SK-N-SH (cell line): ENCODE measurements at places on chromosomes 7 and 10. TPM values are rescaled to one million over a fixed set of nuclear protein-coding genes. Genes with fewer than 3 reads are reported as not detected.

DNA sequence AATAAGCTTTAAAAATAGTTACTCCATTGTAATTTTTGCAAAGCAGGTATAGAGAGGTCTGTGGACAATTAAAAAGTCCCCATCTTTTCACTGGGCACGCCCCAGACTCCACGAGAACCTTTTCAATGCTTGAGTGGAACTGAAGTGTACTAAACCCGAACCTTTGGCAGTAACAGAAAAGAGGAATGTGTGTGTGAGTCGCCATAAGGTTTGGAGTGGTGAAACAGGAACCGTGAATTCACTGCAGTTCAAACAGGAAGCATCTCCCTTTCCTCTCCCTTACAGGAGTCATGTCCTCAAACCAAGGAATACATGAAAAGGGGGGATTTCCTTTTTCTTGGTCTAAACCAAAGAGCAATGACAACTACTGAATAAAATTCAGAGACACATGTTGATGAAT, 23.2 kb downstream of the NDUFB2 start:
- DNase-seq, result no peak

DNA sequence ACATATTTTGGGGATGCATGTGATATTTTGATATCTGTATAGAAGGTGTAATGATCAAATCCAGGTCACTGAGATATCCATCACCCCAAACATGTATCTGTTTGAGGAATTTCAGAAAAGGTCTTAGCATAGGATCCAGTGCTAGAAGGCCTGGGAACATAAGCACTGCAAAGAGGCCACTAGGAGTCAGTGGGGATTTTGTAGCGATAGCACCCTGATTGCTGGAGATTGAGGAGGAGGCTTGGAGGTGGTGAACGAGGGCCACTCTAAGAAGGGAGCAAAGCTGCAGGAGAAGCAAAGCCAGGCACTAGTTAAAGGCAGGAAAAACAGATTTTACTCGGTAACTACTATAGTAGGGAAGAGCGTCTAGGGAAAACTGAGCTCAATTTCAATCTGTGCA, 324.0 kb downstream of the LHFPL3 start:
- DNase-seq, result no peak

DNA sequence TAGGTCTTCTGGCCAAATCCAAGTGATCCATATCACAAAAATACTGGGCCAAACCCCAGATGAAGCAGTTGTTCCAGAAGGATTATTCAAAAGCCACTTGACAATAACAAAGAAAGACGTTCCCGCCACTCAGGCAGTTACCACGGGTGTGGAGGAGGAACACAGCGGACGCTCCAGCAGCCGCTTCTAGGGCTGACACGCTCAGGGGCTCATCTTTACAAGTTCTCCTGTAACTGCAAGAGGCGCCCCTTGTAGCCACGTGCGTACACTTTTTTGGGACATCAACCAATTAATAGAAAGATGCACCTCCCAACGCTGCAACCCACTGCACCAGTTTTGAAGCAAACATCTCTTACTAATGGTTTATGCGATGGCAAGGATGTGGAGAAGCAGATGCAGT, 159.4 kb downstream of the GRID1 start:
- no peak for DNase-seq

GRCh38 chr7:81410471-81411117, 359.3 kb downstream of the HGF start:
- no peak for DNase-seq

HMX2 gene
- polyA plus RNA-seq, result not detected in 2 replicates

- DNase-seq, result no peak
These were observed 464.3 kb upstream of the NRP1 start for GRCh38 chr10:33798754-33799153.

- DNase-seq, result peak; percentile 60
These were observed 40.6 kb downstream of the SEC23IP start for GRCh38 chr10:119933179-119933578.

DNA sequence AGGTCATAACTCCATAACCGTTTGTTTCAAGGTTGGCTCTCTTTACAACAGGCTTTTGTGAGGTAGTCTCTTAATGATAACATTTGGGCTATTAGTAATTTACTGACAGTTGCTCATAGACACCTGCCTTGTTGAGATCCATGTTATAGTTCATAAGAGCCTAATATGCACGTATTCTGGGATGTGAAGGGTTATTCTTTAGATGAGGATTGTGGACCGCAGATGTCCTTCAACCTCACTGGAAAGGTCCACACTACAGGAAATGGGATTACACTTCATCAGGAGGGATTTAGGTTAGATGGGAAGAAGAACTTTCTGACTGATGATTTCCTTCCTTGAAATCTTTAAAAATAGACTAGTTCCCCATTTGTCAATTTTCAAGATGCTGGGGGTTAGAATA, 62.8 kb downstream of the SAMD9 start:
- DNase-seq, result no peak

DNA sequence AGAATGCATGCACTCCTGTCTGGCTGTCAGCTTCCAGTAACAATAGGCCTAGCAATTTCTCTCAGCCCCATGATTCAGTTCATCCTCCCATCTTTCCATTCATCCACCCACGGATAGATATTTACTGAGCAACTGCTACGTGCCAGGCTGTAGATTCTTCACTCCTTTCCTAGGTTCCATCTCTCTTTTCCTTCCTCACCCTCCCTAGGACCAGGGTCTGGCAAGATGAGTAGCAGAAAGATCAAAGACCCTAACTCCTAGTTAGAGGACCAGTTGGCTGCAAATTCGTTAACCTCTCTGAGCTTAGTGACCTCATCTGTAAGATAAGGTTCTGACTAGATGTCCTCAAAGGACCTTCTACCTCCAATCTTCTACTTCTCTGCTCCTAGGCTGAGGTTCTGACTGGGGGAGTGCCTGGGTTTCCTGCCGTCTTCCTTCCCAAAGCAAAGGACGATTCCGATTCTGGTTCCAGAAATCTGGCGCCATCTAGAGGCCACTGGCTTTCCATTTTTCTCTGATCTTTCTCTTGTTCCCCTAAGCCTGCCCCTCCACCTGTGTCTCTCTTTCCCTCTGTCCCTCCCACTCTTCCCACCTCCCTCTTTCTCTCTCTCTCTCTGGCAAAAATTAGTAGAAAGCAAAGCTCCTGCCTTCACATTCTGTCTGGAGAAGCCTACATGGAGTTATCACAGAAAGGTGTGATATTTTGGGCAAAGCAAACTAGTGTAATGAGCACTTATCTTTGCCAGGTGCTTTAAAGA, 26.2 kb downstream of the TBATA start:
- peak; percentile 81 for DNase-seq

GRCh38 chr10:118960157-118961090, 69.1 kb upstream of the NANOS1 start:
- no peak for DNase-seq

SFRP4 gene
- 0.03 TPM in 1 of 2 replicates, not detected in the other for polyA plus RNA-seq

- peak; percentile 93 for DNase-seq
These were observed 13.6 kb downstream of the TTYH3 start for GRCh38 chr7:2645274-2645868.

- no peak for DNase-seq
These were observed 47.7 kb downstream of the EMX2 start for GRCh38 chr10:117590101-117590875.

DNA sequence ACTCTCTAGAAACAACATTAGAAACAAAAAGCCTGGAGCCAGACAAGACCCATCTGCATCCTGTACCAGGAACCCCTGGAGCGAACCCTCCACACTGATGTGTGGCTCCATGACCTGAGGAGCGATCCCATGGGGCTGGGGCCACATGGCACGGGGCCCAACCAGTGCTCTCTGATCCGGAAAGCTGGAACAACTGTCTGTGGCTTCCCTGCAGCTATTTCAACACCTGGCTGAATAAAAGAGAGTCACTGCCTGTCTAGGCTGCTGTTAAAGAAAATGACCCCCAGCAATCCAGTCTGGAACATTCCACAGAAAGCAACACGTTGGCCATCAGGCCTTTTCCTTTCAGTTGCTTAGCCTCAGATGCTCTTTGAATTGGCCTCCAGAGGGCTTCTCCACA, 20.9 kb downstream of the UROS start:
- DNase-seq, result no peak

DNA sequence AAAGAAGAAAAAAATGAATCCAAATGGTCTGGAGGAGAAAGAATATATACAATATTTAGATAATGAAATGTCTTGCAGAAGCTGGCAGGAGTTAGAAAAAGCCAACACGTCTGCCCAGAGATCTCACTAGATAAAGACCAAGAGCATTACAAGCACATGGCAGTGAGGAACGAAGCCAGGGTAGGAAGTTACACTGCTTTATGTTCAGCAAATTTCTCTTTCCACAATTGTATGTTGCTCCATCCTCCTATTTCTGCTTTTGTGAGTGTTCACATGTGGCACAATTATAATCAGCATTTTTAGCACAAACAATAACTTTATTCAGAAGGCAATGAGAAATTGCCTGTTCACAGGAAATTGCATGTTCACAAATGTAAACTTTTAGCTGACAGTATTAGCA, 53.7 kb downstream of the LRRC17 start:
- DNase-seq, result no peak

DNA sequence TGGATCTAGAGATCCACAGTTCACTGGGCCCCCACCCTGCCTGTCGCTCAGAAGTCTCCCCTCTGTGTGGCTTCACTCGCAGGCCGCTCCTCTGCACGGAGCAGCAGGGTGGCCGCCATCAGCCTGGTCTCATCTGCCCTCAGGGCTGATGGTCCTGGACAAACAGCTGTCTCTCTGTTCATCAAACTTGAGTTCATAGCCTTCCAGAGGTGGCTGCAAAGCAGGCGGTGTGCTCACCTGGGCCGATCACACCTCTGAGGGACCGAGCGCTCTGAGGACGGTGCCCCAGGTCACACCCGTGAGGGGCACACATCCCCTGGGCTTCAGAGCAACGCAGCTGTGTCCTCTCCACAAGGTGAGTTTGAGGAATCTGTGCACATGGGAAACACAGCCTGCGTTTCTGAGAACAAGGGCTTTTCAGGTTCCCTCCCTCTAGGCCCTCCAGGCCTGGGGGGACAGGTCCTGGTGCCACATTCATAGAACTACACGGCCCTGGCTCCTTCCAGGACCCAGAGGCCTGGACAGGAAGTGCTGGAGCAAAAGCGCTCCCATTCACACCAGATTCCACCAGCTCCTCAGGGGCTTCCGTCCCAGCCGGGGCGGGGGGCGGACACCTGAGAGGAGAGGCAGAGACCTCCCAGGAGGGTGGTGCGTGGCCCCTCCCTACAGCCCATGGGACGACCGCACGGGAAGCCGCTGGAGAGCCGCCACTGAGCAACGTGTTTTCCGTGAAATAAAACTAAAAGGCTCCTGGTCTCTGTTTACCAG, 31.2 kb upstream of the FAM20C start:
- DNase-seq, result peak; percentile 48

GRCh38 chr10:24874133-24874532, 78.3 kb downstream of the PRTFDC1 start:
- DNase-seq, result no peak

LIPF gene
- 0.06 and 0.07 TPM in 2 replicates for polyA plus RNA-seq

ZNF736 gene
- 4.0 and 7.3 TPM in 2 replicates for polyA plus RNA-seq

DNA sequence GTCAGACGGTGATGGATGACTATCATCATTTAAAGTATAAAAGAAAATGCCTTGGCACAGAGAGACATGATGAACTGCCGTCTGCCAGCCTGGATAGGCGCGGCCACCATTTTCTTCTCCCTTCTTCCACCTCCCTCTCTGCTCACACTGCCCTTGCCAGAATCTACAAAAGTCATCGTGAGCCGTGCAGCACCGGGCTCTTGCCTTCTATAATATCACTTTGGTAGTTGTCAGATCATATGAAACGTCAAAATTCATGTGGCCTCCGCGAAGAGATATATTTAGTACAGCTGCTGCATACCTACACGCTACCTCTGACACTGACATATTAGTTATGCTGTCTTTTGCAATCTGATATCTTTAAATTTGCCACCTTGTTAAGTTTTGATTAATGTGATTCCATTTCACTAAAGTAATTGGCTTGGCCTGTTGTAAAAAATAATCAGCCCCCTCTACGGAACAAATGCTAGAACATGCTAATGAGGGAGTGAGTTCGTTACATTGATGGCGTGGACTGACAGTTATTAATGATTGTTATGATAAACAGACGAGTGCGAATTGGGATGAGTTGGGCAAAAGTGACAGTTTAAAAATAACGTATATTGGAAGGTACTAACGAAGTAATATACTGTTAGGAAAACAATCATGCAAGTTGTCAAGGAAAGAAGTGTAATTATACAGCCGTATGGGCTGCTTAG, 214.9 kb downstream of the LRMDA start:
- DNase-seq, result no peak

PDE6C gene
- not detected in 2 replicates for polyA plus RNA-seq

GRCh38 chr10:120997756-120998155, 146.6 kb downstream of the WDR11 start:
- no peak for DNase-seq

- DNase-seq, result no peak
These were observed 215.2 kb downstream of the FANK1 start for GRCh38 chr10:126111516-126111915.

- no peak for DNase-seq
These were observed 13.2 kb upstream of the AQP1 start for GRCh38 chr7:30898411-30898810.
